ENCODE measurements at places on chromosomes 12 and 14.

- no peak for DNase-seq
These were observed 59.2 kb upstream of the ZDHHC17 start for GRCh38 chr12:76704693-76705092.

DNA sequence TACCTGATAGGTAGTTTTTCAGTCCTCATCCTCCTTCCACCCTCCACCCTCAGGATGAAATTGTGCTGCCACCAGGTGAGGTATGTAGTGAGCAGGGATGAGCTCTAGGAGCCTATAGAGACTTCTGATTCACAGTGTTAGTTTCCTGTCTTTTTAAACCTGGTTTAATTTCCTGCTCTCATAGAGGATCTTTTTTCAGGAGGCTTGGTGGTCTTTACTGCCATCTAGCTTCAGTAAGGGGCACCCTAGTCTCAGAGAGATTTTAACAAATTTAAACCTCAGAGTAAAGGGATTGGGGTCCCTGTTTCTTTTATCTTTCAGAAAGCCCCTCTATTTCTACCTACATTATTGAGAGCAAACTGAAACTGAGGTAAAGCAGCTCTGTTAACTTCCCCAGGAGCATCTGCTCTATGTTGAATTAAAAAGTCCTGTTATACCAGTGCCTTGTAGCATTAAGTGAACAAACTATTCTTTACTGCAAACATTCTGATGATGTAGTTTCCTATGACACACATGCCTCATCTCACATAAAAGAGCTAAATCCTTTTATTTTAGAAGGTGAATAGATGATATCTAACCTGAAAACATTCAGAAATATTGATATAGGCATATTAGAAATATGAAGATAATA, 172.2 kb upstream of the DDHD1 start:
- no peak for DNase-seq

- DNase-seq, result no peak
These were observed 87.4 kb downstream of the HECTD4 start for GRCh38 chr12:112294793-112295192.

DNA sequence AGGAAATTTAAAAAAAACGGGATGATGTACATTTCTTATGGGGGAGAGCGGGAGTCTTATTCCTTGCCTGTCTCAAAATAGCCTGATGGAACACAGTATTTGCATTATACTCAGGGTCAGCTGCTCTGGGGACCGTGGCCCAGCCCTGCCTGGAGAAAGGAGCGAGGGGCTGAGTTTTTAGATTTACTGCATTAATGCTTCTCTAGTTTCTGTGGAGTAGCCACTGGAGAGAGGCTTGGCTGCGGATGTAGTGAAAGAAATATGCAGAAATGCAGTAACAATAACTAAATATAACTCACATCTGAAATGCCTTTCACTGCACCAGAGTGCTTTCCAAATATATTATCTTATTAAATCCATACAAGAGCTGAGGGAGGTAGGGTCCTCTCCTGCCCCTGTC, 87.6 kb upstream of the MAP1LC3B2 start:
- no peak for DNase-seq

- DNase-seq, result no peak
These were observed 128.4 kb downstream of the TTC8 start for GRCh38 chr14:88952901-88953300.

GRCh38 chr12:24044941-24045703, 95.7 kb upstream of the SOX5 start:
- DNase-seq, result no peak

DNA sequence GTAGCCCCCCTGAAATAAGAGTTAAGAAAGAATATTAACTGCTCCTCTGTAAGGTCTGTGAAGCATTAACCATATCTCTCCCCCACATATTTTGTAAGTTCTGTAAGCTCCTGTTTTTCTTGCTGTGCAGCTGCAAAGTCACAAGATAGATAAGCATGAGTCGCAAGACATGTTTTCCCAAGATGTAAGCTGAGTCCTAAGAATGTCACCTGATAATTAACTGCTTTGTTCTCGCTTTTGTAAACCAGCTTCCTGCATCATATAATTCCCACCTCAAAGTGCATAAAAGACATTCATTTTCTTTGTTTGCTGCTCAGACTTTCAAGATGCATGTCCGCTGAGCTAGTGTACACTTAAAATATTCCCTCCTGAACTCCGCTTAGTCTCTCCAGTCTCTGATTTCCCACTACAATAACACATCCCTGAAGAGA, 27.0 kb upstream of the PHC1 start:
- no peak for DNase-seq

DNA sequence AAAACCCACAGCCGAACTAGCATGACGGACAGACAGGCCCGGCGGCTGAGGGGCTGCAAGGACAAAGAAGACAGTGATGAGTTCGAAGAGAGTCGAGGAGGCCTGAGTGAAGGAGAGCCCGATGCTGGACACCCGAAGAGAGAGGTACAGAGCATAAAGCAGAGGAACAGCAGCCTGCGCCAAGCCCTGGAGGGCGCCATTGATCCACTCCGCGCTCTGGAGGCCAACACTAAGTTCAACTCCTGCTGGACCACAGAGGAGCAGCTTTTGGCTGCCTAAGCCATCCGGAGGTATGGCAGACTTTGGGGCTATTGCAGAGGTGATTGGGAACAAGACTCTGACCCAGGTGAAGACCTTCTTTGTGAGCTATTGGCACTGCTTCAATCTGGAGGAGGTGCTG, 7.8 kb upstream of the PLXNC1 start:
- DNase-seq, result no peak

- DNase-seq, result no peak
These were observed 79.1 kb upstream of the HECTD1 start for GRCh38 chr14:31286456-31287293.

GRCh38 chr12:44117337-44117736, 281.5 kb downstream of the TMEM117 start:
- DNase-seq, result no peak

DNA sequence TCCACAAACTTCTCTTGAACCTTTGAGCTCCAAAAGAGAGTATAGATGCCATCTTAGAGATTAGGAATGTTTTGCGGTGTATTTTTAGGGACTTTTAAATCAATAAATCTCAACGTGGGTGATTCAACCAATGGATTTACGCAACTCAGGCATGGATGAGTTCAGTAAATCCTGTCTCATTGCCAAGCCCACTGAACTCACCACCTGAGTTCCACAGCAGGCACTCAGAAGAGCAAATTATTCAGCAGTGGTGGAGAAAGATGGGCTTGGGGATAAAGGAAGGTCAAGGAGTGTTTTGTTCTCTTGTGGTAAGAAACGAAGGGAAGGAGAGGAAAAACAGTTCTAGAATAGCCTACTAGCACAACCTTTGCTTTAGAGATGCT, 68.7 kb upstream of the HMGA2 start:
- DNase-seq, result no peak

DNA sequence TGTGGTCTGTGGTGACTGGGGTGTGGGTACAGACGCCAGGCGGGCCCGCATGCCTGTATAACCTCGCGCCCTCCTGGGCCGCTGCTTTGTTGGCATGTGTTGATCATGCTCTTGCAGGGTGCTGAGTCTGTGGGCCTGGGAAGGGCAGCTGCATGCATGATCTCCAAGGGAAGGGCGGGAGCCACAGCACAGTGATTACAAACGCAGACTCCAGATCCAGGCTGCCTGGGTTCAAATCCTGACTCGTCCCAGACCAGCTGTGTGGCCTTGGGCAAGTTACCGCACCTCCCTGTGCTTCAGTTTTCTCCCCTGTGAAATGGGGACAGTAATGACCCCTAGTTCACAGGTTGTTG, 24.0 kb downstream of the ADGRD1 start:
- no peak for DNase-seq

- no peak for DNase-seq
These were observed 91.5 kb downstream of the KCNK10 start for GRCh38 chr14:88231603-88232002.

- DNase-seq, result no peak
These were observed 66.1 kb downstream of the C14orf132 start for GRCh38 chr14:96105089-96105925.

- no peak for DNase-seq
These were observed 109.5 kb upstream of the NCOR2 start for GRCh38 chr12:124676714-124677462.

GRCh38 chr12:87827638-87828264, 201.4 kb downstream of the C12orf50 start:
- DNase-seq, result no peak

DNA sequence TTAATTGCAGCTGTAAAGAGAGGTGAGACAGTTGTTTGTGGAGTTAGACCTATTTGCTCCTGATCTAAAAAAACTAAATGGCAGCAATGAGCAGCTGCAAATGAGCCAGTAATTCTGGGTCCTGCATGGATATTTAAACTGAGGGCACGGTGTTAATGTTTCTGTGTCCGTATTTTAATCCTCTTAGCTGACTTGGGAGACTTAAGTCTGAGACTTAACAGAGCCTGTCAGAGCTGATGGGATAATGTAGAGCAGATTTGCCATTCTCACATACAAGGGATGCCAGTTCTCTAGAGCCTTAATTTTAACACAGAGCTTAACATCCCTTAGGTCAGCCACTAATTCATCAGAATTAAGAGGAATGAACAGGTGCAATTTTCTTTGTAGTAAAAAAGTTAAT, 178.6 kb upstream of the PDE3A start:
- DNase-seq, result no peak

DNA sequence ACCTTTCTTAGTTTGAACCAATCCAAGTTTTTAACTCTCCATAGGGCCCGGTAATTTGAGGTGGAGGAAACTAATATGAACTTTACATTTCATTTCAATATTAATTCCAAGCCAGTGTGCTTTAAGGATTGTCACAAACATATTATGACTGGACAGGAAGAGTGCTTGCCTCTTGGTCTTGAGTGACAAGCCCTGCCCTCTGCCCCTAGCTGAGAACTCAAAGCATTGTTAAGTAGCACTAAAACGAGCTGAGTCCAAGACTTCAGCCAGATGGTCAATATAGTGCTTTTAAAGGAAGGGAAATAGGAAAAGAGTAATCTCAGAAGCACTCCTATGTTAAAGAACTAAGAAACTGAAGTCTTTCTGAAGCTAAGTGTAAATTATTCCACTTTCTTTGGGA, 17.1 kb downstream of the TRMT5 start:
- no peak for DNase-seq

DNA sequence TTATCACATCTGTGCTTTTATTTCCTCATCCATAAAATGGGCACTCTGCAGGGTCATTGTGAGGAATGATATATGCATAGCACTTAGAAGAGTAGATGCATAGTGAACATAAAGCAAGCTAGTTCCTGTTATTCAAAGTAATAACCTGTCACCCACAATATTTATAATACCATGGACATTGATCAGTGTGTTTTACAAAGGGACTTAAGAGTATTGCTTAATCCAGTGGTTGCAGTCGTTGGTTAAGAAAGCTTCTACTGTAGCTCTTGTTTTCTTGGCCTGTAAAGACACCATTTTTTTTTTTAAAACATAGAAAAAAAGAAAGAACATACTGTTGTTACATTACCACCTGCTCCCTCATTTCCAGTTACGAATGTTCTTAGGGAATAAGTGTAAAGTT, 13.1 kb downstream of the METAP2 start:
- no peak for DNase-seq

DNA sequence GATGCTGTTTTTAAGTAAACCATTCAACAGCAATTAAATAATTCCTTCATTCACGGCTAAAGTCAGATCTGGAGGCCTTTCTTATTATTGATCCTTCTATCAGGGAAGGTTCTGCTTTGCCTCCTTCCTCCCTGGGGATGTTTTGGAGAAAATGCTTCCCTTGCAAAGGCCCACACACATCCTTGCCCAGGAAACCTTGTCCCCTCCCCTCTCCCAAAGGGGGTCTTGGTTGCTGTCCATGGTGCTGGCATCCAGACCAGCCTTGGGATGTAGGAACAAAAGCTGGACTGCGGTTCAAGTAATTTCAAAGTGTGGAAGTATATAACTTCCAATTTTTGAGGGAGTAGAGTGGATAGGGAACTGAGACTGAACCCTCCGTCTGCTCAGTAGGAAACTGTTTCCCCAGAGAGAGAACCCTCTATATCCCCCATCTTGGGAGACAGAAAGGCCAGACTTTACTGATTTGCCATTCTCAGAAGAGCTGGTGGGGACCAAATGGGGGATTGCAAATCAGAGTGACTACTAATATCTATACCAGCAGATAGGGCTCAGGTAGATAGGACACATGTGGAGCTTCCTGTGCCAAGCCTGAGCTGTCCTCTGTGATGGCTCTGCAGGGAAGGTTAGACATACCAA, 5.6 kb downstream of the MARCHF9 start:
- DNase-seq, result no peak

DNA sequence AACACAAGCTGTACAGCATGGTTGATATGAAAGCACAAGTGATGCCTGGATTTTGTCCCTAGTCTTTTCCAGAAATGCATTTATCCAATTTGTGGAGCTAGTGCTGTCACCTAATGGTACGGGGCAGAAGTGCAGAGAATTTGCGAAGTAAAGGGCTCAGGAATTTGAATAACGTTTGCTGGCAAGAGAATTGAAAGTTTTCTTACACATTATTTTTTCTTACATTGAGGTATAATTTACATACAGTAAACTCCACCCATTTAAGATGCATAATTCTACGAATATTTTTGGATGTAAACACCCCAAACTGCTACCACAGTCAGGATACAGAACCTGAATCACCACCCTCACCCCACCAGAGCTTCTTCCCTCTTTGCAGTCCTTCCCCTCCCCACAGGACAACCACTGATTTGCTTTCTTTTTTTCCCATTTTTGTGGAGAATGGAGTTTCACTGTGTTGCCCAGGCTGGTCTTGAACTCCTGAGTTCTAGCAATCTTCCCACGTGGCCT, 3.5 kb downstream of the AICDA start:
- DNase-seq, result no peak

DNA sequence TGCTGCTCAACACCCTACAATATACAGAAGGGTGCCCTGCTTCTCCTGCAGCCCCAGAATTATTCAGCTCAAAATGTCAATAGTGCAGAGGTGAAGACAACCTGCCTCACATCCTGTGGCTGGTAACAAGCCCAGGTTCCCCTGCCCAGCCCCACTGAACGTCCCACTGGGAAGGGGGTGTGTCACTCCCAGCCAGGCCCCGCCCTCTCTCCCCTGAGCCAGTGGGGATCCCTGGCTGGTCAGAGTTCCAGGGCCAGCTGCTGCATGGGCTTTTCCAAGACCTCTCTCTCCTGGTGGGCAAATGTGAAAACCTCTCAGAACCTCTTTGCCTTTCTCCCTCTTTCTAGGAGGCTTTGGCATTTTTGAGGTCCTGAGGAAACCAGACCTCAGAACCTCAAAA, 13.7 kb upstream of the LHX5 start:
- DNase-seq, result no peak

- no peak for DNase-seq
These were observed 9.5 kb downstream of the CINP start for GRCh38 chr14:102353126-102353619.

DNA sequence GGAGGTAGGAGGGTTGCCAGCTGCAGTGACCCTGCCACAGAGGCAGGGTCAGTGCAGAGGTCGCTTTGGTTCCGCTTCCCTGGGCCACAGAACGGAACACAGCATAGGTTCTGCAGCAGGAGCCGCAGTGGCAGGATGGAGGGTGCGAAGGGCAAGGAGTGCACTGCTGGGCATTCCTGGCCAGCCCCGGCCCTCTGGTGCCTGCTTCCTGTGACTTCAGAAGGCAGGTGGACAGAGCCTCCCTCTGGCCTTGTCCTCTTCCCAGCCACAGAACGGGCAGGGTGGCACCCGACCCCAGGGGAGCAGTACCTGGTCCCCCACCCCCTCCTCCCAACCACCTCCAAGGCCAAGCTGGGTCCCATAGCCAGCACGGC, 37.7 kb downstream of the SLC8B1 start:
- DNase-seq, result no peak
